ENCODE measurements at places on chromosomes 4 and X.

GRCh38 chr4:10421344-10422055, 35.7 kb downstream of the ZNF518B start:
- DNase-seq, result no peak

DNA sequence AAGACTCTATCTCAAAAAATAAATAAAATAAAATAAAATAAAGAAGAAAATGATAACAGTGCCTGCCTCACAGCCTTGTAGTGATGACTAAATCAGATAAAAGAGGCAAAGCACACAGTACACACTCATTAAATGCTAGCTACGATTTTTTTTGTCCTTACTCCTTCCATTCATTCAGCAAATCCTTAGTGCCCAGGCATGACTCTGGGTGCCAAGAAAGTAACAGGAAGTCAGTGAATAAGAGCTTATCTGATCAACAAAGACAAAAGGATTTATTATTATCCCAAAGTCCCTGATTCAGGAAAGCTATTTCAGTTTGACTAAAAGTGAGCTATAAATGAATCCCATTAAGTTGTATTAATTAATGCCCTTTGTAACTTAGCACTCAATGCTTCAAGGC, 92.7 kb downstream of the SH3KBP1 start:
- peak; percentile 15 for DNase-seq

GRCh38 chrX:40542208-40542607, 38.6 kb upstream of the ATP6AP2 start:
- no peak for DNase-seq

- peak; percentile 3 for DNase-seq
Observed at GRCh38 chrX:76253432-76253831, 80.6 kb downstream of the PBDC1 start.

DNA sequence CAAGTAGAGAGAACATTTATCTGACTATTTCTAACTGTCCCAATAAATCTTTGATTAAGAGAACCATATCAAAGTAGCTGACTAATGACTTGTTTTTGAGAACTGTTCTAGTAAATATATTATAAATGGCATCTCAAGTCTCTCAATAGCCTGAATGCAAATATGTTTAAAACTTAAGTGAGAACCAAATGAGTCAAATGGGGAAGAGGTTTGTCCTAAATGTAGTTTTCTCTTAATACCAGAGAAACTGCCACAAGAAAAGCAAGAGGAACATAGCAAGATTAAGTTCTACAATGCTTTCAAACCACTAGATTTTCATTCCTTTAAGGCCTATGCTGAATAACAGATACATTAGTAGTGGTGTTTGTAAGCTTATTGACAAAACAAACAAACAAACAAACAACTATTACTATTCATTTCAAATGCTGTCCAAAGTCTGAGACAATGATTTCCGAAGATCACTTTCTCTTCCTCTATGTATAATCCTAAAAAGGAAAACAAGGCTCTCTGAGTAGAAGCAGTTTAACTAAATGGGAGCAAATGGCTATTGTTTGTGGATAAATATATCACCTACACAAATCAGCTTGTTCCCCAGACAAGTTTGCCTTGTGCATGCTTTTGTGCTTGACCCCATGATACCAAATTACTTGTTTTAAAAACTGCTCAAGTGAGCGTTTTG, 408.4 kb upstream of the EMCN start:
- DNase-seq, result no peak

DNA sequence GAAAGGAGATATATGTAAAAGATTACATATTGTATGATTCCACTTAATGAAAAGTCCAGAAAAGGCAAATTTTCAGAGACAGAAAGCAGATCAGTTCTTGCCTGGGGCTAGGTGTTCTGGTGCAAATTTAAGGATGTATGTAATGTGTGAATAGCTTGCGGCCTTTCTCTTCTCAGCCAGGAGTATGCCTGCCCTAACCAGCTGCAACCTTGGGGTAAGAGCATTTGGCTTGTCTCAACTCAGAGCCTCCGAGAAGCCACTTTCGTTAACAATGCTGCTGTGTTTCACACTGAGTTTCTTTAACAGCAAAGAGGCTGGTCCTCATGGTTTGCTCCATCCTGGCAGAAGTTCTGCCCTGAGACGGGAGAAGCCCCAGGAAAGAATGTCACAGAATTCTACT, 102.7 kb downstream of the SPCS3 start:
- DNase-seq, result no peak

- DNase-seq, result no peak
Observed at GRCh38 chr4:3483471-3483921, 20.4 kb downstream of the DOK7 start.

- DNase-seq, result no peak
Observed at GRCh38 chrX:69501429-69501828, 2.7 kb upstream of the NALF2 start.

DNA sequence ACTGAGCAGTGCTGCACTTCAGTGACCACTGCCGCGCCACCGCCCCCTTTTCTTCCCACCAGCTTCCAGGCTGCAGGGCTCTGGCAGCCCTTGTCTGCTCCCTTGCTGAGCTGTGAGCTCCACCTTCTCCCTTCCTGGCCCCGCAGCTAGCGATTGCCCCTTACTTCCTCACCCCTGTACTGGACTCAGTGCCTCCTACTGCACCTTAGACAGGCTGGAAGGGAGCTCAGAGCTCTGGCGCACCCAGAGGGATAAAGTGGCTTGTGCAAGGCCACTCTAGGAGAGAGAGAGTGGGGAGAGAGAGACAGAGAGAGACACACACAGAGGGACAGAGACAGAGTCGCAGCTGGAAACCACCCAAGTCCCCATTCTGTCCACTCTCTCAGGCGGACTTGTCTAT, 6.0 kb downstream of the RASL11B start:
- no peak for DNase-seq

DNA sequence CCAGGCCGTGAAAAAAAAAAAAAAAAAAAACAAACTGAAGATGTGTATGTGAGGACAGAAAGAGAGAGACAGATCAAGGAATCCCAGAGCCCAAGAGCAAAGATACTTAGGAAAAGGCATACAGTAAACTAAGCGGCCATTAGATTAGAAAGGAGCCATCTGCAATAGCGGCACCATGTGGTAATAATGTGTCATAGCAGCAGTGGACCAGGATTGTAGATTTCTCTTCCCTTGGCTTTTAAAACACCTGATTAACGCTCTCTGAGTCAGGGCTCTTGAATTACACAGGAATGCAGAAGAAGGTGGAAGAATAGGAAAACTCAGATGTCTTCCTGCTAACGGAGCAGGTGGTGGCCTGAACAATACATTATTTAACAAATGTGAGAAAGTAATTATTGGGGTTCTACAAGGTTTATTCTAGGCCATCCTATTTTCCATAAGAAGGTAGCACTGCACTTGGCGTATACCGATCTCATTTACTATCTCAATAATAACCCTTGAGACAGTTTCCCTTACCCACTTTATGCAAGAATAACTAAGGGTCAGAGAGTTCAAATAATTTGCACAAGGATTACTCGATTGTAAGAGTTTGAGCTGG, 182.7 kb downstream of the KCNIP4 start:
- peak; percentile 75 for DNase-seq

GRCh38 chrX:105451401-105451800, 230.9 kb upstream of the TEX13A start:
- no peak for DNase-seq

DNA sequence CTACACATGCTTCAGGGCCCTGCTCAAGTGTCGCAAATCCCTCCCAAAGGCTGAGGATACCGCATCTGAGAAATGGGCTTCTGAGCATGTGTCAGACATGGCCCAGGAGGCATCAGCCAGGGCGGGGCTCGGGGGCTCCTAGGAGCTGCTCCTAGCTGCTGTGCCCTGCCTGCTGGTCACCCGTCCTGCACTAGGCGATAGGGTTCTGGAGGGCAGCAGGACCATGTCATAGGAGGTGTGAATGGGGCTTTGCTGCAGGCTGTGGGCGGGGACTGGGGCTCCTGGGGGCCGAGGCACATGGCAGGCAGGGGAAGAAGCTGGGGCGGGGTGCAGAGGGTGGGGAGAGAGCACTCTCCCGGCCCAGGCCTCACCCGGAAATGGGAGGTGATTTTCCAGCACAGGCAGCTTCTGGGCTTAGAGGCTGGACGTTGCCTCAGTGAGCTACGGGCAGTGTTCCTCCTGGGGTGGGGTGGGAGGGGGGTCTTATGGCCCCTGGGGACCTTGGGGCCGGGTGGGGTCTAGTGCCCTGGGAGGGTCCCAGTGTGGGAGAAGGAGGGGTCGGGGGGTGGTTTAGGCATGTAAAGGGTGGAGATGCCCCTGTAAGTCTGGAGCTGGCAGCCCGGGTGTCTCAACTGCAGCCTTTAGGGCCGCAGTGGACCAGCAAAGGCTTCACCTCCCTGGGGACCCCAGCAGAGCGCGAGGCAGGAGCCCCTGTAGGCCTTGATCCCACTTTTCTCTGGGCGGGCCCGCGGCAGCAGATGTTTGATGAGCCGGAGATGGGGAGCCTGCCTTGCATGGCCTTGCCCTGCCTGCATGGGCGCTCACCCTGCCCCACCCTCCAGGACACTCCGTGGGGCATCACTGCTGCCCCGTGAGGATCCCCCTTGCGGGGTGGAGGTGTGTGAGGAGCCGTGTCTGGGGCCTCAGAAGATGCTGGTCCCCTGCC, 98.6 kb upstream of the LRPAP1 start:
- DNase-seq, result no peak

- no peak for DNase-seq
Observed at GRCh38 chr4:7699825-7700224, 239.8 kb downstream of the AFAP1 start.

DNA sequence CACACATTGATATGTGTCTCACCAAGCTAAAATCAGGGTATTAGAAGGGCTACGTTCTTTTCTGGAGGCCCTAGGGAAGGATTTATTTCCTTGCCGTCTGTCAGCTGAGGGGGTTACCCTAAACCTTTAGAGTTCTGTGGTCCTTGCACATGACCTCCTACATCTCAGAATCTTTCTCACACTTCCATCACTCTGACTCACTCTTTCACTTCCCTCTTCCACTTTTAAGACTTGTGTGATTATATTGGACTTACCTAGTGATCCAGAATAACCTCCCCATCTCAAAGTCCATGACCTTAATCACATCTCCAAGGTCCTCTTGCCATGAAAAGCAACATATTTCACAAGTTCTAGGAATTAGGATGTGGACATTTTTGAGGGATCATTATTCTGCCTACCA, 53.6 kb upstream of the FUNDC1 start:
- DNase-seq, result no peak

- no peak for DNase-seq
Observed at GRCh38 chr4:4787421-4787820, 72.0 kb upstream of the MSX1 start.

GRCh38 chr4:185079271-185079905, 61.1 kb downstream of the HELT start:
- DNase-seq, result no peak

GRCh38 chrX:104854790-104855340, 288.9 kb downstream of the IL1RAPL2 start:
- no peak for DNase-seq

GRCh38 chr4:74397748-74398426, 32.9 kb downstream of the EREG start:
- no peak for DNase-seq

- no peak for DNase-seq
Observed at GRCh38 chr4:71188951-71189350, 149.9 kb upstream of the SLC4A4 start.

- no peak for DNase-seq
Observed at GRCh38 chr4:74845834-74846233, 51.5 kb upstream of the BTC start.

- no peak for DNase-seq
Observed at GRCh38 chr4:5526080-5526846, 182.1 kb downstream of the EVC2 start.

DNA sequence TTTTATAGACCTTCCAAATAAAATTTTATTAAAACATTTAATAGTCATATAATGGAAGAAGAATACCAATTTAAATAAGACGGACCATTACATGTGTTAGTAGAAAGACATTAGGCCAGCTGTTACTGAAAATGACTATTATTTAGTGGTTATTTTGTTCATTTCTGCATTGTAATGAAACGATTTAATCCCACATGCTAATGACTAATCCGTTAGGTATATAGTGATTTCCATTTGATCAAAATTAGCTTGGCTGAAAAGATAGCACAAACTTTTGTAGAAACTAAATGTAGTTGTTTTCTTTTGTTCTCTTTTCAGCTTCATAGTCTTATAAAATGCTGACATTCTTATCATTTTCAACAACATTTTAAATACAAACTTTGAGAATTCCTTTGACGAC, 556.1 kb upstream of the TENM3 start:
- DNase-seq, result no peak

DNA sequence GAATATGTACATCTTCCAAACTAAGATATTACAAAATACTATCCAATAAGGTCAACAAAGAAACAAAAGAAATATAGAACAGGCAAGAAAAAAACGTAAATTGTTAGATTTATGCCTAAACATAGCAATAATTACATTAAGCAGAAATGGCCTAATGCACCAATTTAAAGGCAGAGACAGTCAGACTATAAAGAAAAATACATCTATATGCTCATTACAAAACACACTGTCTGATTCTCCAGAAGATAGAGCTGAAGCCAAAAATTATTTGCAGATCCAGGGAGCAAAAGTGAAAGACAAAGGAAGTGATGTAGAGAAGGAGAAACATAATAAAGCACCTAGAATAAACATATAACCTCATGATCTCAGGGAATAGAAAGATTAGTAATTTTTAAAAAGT, 246.9 kb downstream of the PAPSS1 start:
- no peak for DNase-seq

DNA sequence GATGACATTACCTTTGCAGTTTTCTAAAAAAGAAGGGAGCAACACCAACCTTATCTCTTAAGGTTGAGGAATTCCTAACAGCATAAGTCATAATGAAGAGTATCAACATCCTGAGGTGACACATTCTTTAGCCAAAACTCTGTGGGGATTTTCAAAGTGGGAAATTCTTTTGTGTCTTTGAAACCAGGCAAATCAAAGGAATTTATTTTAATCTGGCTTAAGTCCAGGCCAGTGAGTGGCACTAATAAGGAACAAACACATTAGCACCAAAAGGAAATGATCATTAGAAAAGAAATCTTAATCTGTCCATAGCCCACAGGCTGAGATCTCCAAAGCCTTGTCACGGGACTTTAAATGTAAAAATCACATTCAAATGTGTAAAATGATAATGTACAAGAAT, 110.1 kb downstream of the LARP7 start:
- DNase-seq, result peak; percentile 60

GRCh38 chr4:101958547-101958946, 168.0 kb downstream of the BANK1 start:
- DNase-seq, result no peak

DNA sequence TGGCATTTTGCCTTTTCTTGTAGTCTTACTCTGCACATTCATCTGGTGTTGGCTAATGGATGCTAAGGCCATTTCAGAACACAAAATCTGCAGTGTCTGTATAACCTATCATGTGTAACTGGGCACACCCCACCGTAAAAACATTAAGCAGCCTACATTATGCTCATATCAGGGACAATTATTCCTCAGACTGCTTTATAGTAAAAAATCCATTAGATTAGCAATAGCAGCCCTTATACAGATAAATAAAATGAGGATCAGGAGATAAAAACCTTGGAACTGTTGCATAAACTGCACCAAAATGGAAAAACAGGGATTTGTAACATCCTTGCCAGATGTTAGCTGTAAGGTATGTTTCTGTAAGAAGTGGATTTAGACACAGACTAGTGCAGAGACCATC, 288.8 kb downstream of the HS3ST1 start:
- no peak for DNase-seq

GRCh38 chr4:56699537-56700105, 18.5 kb upstream of the HOPX start:
- no peak for DNase-seq

- DNase-seq, result peak; percentile 96
Observed at GRCh38 chr4:145808021-145808650, 128.2 kb downstream of the C4orf51 start.

Measured in HT1080 (cell line).